ENCODE measurements at places on chromosomes 3 and 15.

GRCh38 chr15:73305331-73306211, 63.2 kb downstream of the HCN4 start:
- DNase-seq: no peak

- no peak for DNase-seq
These were observed 7.0 kb downstream of the MAPKAPK3 start for GRCh38 chr3:50623840-50624474.

DNA sequence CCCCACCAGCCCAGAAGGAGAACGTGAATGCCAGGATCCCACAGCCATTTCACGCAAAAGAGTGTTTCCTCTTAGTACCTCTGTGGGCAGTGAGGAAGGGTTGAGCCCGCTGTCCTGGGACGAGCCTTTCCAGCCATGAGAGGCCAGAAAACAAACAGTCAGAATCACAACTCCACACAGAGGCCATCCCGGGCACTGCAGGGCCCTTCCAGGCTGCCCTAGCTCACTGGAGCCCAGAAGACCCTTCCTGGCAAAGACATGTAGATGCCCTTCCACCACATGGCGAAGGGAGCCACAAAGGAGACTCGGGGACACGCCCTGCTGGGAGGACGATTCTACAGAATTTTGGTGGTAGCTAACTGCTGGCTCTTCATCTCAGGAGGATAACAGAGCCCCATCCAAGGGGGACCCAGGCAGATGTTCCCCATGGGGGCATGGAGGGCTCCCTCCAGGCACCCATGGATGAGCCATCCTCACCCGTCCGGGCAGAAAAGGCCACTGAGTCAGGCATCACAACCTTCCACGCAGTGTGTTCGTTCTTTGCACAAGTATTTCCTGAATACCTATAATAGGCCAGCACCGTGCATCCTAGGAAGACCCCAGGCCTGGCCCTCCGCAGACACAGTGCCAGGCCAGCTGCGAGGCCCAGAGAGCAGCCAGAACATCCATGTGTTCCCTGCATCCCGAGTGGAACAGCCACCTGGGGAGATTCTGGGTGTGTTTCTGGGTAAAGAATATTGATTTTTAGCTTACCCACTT, 47.2 kb downstream of the SLC12A8 start:
- no peak for DNase-seq

DNA sequence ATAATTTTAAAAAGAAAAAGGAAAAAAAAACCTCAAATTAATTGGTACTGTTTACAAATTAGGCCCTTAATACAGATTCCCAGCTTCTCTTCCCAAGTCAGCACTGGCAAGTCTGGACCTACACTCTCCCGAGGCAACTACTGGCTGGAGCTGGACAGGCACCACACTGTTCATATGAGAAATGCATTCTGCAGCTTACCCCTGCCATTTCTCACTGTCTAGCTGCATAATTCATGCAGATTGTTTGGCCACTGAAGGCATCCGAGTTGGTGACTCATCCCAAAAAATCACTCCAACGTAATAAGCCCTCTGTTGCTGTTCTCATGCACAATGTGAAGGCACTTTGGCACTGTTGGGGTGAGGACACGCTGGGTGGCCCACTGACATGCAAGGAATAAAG, 45.3 kb downstream of the ROPN1B start:
- DNase-seq: no peak

DNA sequence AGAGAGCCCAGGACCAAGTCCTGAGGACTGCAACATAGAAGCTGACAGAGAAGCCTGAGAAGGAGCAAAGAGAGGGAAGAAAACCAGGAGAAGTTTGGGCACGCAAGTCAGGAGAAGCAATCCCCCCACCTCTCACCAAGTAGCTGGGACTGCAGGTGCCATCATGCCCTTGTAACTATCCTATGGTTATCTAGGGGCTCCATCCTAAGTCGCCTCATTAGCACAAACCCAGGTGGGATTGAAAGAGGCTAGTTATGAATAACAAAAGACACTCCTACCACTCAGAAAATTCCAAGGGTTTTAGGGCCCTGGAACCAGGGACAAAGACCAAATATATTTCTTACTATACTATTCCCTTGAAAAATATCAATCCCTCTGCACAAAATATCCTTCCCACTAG, 53.5 kb downstream of the CCR4 start:
- DNase-seq: no peak

DNA sequence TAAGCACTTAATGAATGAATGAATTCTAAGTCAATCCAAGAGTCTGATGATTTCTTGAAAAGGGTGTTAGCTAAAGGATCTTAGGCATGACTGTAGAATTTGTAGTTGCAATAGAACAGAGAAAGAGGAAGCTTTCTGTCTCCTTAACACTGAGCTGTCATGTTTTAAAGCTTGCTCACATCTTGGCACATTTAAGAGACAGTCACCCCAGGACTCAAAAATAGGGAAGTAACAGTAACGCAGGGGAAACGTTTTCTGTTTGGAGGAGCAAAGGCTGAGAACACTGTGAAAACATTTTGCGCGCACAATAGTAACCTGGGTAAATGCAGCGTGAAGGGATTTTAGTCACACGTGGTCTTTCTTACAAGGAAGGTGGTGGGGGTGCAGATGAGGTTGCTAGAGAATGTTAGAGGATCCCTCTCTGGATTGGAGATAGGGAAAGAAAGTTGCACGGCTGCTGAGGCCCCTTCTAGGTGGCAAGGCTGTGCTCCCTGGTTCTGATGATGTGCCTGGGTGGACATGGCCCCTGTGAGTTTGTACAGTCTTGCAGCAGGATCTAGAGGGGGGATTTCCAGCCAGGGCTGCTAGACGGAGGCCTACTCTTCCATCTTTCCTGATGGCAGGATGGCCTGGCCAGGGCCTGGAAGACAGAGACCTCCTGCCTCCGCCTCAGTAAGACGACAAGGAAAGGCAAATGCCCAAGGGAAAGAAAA, 12.0 kb downstream of the STARD5 start:
- DNase-seq: no peak

DNA sequence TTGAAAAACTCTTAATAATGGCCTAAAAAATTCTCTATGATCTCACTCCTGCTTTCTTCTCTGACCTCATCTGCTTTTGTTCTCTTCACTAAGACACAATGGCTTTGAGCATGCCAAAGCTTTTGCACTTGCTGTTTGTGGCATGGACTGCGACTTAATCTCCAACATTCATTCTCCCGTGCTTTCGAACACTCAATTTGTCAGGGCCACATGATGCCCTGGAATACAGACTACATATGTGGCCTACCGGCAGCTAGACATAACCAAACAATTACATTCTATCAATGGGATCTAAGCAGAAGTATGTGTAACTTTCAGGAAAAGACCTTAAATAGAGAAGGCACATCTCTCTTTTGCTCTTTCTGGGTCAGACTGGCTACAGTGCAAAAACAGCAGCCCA, 506.5 kb downstream of the MAGI1 start:
- DNase-seq: no peak

DNA sequence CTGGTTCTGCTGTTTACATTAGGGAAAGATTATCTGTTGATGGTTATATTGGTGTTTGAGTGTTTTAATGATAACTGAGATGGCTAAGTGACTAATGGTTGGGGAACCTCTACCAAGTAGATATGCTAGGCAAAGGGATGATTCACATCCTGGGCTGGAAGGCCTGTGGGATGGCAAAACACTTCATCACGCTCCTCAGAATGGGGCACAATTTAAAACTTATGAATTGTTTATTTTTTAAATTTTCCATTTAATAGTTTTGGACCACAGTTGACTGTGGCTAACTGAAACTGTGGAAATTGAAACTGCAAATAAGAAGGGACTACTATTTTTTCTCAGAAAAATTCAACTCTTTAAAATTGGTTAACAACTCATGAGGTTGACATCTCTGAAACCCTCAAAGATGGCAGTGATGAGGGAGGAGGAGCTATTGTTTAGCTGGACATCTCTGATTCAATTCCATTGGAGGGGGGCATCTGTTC, 100.5 kb upstream of the ZBED2 start:
- no peak for DNase-seq

DNA sequence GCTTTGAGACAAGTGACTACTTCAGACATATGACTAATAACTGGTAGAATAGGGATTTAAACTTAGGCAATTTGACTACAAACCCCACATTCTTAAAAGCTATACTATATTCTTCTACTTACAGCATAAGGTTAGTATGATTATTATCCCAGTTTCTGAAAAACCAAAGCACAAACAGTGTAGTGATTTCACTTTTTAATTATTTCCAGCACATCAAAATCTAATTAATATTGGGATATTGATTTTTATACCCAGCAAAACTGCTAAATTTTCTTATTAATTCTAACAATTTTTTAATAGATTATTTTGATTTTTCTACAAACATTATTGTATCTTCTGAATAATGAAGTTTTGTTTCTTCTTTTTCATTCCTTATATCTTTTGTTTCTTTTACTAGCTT, 16.9 kb downstream of the EHHADH start:
- DNase-seq: no peak

GRCh38 chr3:47250309-47251060, 32.1 kb downstream of the KIF9 start:
- DNase-seq: no peak

DNA sequence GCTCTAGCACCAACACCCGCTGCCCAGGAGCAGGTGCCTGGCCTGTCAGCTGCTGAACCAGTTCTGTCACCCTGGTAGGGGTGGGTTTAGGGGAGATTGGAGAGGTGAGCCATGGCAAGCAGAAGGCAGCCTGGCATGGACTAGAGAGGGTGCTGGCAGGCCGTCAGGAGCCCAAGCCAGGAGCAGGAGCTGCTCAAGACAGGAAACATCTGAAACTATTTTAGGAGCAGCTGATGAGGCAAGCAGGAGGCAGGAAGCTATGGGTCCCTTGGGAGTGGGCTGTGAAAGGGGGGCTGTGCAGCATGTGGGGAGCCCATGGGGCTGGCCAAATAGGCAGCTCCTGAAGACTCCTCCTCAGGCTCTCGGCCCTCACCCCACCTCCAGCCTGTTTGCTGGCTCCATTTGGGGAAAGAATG, 2.3 kb downstream of the INKA1 start:
- DNase-seq: peak; percentile 92

DNA sequence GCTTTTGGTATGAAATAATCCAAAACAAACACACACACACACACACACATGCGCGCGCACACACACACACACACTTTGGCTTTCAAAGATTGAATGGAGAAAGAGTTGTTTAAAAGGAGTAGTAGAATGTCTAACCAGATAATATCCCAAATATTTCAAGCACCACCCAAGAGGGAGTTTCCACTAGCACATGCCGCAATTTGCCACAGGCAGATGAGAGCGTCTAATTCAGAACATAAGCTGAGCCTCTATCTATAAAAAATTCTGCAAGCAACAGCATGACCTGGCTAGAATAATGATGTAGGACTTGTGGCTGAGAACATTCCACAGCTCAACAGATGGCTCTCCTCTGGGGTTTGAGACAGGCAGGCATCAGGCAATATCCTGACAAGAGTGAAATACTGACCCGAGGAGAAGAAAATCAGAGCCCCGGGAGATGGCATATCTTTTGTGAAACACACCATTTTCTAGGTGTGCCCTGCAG, 302.5 kb upstream of the GADL1 start:
- DNase-seq: no peak

DNA sequence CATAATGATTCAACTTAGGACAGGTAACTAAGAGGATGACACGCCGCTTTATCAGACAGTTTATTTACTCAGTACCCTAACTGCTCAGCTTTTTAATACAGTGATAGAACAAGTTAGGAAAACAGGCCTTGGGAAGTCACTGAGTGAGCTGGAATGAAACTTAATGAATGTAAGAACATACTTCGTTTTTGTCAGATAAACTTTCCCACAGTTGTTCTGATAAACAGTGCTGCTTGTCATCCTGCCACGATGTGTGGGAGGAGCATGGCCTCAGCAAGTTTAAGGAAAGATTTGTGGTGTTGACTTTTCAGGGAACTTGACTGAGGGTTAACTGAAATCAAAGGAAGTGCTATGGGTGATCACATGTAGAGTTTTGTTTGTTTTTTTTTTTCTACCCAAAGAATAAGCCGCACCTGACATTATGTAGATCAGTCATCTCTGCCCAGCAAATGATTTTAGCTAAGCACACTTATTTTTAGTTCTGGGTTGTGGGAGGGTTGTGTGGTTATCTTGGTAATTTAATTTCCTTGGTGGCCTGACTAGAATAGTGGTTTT, 5.6 kb upstream of the P2RY14 start:
- no peak for DNase-seq

DNA sequence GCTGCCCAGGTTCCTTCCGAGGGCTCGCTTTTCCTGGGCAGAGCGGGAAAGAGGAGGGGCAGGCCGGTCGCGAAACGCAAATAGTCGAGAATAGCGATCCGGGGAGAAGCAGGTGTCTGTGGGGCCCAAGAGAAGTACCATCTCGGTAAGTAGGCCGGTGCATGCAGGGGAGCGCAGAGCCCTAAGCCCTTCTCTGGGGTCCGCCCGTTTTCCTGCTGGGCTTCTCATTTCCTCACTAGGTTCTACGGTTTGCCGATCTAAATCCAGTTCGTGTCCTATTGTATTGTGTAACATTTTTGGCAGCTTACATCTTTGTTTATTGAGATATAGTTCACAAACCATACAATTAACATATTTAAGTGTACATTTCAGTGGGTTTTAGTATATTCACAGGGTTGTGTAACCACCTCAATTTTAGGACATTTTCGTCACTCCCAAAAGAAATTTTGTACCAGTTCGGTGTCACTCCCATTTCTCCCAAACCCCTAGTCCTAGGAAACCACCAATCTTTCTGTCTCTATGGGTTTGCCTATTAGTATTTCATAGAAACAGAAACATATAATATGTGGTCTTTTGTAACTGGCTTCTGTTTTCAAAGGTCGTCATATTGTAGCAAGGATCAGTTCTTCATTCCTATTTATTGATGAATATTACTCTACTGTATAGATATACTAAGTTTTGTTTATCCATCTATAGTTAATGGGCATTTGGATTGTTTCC, 6.8 kb upstream of the TRIM69 start:
- no peak for DNase-seq

- DNase-seq: no peak
These were observed 17.4 kb downstream of the PARP14 start for GRCh38 chr3:122697952-122698620.

GRCh38 chr15:71634820-71635560, 175.4 kb upstream of the NR2E3 start:
- DNase-seq: no peak

- no peak for DNase-seq
These were observed 35.5 kb upstream of the CGNL1 start for GRCh38 chr15:57340682-57341259.

GRCh38 chr3:31191354-31191753, 296.9 kb upstream of the GADL1 start:
- DNase-seq: no peak

- DNase-seq: no peak
These were observed 267.8 kb upstream of the NDN start for GRCh38 chr15:23954931-23955330.

GRCh38 chr15:61467823-61468222, 238.7 kb upstream of the RORA start:
- no peak for DNase-seq

DNA sequence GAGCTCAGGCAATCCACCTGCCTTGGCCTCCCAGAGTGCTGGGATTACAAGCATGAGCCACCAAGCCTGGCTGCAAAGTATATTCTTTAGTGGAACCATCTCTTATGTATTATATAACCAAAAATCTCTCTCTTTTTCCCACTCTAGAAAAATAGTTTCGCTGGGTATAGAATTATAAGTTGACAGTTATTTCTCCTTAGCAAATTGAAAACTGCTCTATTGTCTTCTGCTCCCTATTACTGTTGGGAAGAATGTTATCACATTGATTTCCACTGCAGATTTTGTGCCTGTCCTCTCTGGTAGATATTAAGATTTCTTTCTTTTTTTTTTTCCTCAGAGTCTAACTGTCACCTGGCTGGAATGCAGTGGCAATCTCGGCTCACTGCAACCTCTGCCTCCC, 10.2 kb upstream of the DHX30 start:
- no peak for DNase-seq

GRCh38 chr3:16906682-16907081, 21.9 kb downstream of the PLCL2 start:
- DNase-seq: no peak

Data from suprapubic skin (tissue), 4 donors.